ENCODE measurements at places on chromosomes 11 and 22.

DNA sequence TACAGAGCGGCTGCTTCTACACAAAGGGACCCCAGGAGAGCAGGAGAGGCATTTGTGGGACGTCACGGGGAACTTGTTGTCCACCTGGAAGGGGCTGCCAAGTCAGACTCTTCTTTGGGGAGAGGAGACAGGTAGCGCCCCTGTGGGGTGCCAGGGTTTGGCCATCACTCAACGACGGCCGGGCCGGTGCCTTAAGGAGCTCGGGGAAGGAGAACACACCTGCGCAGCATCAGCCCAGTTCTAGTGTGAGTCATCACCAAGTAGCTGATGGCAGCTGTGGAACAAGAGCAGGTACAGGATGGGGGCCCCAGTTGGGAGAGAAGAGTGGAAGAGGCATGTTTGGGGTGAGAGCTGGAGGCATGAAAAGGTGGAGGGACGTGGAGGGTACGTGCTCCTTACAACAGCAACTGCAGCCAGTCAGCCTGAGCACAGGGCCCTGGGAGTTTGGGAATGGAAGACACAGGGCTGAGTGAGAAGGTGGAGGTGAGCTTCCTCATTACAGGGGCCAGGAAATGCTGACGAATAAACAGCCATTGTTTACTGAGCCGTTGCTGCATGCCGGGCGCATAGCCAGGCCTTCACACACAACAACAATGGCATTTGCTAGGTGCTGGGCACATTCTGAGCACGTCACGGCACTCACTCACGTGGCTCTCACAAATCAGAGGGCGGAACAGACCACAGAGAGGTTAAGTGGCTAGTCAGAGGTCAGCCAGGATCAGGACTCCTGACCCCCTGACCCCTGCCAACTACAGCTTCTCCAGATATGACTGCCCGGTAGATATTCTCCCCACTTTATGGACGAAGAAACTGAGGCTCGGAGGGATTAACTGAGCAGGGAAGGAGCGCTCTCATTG, 29.1 kb upstream of the TP53I11 start:
- DNase-seq: no peak

GRCh38 chr11:66663741-66664296, 13.9 kb downstream of the RBM4B start:
- no peak for DNase-seq

DNA sequence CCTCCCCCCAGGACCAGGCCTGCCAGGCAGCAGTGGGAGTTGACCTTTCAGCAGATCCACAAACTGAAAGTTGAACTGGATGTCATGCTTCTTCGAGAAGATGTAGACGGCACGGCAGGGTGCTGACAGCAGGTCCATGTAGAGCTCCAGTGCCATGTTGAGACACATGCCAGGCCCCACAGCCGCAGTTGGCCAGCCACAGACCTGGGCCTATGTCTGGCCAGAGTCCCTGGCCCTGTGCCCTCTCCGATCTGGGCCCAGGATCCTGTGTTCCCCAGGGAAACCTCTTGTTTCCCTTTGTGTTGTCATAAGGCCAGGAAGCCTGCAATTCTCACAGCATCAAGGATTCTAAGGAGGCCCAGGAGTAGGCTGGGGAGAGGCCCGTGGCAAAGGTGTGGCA, at the start of gene GSTT4:
Gene GSTT4 (minus strand): TSS at position 253 of the 400 bp plus-strand sequence. CDS start 97 bp downstream, at position 156.
- no peak for DNase-seq

DNA sequence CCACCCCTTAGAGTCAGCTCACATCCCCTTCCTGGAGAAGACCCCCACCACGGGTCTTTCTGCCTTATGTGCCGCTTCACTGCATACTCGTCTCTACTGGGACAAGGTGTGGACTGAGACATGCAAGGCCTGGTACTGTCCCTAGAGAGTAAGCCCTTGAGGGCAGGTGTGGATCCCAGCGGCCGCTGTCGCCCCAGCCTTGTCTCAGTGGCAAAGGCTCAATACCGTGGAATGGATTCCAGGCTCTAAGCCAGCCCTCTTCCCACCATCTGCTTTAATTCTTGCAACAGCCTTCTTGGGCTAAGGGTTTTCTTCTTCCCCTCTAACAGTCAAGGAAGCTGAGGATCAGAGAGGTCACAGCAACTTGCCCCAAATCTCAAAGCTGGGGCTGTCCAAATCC, 220.3 kb downstream of the CEP164 start:
- no peak for DNase-seq

- no peak for DNase-seq
Measured at GRCh38 chr11:2566223-2567025, 121.6 kb downstream of the KCNQ1 start.

DNA sequence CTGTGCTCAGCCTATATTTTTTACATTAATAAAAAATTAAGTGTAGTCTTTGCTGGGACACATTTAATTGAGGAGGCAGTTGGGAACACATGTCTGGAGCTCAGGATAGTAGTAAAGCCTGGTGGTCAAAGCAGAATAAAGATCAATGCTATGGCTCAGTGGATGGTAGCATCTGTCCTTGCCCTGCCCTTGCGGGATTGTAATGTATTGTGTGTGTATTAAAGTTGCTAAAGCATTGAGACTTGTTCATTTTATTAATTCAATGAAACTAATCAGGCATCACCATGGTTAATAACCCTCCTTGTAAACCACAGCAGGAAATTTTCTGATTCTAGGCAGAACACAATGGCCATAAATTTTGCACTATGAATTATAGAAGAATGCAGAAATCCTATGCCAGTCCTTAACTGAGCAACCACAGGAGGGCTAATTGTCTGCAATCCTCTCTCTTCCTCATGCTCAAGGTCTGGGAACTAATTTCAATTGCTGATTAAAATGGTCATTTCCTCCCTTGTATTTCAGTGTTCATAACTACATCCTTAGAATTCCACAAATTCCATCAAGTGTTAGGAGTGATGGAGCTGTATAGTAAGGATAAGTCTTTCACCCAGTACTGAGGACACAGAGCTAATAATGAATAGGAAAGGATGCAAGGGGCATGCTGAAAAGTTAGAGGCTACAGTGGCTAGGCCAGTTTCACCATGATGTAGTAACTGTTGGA, 403.2 kb upstream of the DDI1 start:
- DNase-seq: no peak

DNA sequence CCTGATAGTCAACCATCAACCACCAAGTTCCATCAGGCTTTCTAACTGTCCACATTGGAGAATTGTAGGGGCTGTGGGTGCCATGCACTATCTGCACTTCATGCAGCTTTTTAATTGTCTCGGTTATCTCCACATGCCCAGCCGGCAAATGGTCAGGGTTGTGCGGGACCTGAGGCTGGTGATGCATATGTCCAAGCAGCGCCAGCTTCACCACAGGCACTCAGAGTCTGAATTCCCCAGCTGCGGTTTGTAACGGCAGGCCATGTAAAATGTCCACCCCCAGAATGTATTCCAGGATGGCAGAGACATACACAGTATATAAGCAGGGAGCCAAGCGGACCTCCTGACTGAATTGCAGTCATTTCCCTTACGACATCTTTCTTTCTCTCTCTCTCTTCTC, 435.6 kb downstream of the DYNC2H1 start:
- DNase-seq: no peak

GRCh38 chr11:73402834-73403185, 26.6 kb downstream of the RELT start:
- DNase-seq: no peak

DNA sequence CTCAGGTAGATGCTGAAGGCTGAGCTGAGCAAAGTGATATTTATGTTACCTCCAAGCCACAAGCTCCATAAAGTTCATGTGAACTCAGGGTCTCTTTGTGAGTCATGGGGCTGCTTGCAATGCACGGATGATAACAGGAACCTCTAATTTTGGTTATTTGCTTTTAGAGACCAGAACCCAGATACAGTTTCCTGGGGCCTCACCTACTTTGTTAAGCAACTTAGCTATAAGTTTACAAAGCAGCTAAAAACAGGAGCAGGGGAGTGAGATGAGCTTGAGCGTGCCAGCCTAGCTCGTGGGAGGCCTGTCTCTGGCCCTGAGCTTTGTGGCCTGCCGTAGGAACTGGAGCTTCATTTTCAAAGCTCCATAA, 29.2 kb downstream of the SREBF2 start:
- DNase-seq: no peak

DNA sequence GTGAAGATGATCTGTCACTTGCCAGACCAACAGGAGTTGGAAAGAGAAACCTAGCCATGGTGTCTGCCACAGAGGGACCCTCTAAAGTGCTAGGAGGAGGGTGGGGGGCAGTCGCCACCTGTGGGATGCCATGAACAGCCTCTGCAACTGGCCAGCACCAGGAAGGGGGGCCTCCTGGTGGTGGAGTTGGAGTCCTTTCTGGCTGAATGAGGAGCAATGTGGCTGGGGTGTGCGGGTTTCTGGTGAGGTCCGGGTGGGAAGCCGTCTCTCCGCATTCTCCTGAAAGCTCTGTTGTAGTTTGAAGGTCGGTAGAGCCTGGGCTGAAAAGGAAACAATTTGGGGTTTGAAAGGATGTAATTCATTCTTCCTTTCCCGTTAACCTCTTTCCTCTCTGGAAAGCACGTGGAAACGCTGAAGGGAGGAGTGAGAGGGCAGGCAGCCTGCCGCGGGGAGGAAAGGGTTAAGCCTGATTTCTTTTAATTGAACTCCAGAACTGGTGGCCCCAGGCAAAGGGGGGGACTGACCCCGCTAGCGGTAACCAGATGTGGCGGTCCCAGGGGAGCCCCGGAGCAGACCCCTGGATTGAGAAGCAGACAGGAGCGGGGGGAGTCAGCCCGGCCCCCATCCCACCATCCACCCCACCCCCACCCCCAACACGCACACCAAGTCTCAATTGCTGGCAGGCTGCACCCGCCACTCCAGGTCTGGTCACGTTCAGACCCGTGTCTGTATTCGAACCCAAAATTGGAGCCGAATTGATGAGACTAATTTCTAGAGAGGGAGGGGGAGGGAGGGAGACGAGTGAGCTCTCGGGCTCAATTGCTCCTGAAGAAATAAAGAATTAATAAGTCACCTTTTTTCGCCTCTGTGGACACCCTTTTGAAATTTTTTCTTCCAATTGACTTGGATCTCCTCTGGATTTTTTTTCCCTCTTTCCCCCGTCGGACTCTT, 1.8 kb upstream of the FLI1 start:
- no peak for DNase-seq

DNA sequence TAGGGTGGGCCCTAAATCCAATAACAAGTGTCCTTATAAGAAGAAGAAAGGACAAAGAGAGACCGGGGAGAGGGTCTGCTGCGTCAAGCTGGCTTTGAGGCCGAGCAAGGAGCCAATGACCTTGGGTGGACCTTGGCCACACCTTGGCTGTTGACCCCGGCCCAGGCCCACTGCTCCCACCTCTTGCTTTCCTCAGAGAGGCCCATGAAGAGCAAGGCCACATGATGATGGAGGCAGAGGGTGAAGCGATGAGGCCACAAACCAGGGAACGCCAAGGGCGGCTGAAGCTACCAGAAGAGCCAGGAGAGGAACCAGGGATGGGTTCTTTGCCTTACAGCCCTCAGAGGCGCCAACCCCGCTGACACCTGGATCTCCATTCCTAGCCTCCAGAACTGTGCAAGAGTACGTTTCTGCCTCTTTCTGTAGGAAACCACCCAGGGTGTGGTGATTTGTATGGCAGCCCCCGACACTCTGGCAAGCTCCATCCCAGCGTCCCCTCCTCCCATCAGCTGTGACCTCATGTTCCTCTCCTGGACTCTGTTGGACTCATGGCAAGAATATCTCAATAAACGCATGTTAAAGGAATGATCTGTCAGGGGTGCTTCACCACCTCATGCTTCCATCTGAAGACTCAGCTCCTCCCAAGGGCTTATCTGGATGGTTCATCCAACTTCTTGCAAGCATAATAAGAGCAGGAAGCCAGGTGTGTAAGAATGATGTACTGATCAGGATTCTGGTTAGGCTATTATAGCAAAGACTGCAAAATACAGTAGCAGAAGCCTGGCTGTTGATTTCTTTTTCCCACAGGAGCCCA, 41.6 kb upstream of the LINC01488 start:
- DNase-seq: no peak

DNA sequence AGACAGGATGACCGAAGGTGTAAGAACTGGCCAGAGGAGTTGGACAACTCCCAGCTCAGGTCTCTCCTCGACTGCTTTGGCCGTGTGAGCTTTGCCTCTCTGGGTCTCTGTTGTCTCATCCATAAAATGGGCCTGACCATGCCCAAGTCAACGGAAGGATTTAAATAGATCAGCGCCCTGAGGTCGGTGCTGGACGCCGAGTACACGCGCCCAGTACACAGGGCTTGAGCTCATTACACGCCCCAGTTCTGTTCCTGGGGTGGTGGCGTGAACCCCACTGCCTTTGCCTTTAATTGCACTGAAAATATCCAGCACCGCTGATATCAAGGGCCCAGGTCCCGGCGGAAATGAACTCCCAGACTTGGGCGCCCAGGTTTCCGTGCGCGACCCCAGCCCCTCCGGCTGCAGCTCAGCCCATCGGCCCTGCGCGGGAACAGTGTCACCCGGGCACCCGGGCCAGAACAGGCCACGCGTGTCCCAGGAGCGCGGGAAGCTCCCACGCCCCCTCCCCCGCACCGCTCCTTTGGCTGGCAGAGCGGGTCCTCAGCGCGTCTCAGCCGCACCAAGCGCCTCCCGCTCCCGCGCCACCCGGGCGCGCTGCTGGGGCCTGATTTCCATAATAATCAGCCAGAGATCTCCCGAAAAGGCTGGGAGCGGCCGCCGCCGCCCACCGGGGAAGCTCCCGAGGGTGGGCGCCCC, 42.2 kb downstream of the CYTH4 start:
- no peak for DNase-seq

- no peak for DNase-seq
Measured at GRCh38 chr22:19876314-19876940, 21.8 kb upstream of the GNB1L start.

DNA sequence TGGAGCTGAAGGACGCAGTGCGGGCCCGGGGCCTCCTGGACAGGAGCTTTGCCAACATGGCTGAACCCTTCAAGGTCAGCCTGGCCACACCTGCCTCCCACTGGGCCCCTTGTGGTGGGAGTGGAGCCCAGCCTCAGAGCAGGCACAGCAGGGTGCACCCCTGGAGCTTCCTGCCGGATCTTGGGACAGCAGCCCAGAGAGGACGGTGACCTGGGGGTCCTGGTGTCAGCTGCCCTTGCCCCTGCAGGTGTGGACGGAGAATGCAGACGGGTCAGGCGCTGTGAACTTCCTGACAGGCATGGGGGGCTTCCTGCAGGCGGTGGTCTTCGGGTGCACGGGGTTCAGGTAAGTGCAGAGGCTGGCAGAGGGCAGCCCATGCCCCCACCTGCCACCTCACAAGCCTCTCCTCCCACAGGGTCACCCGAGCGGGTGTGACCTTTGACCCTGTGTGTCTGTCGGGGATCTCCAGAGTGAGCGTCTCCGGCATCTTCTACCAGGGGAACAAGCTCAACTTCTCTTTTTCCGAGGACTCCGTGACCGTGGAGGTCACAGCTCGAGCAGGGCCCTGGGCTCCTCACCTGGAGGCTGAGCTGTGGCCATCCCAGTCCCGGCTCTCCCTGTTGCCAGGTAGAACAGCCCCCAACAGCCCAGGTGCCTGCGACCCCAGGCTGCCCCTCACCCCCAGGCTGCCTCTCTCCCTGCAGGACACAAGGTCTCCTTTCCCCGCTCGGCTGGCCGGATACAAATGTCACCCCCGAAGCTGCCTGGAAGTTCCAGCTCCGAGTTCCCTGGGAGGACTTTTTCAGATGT, 5.1 kb downstream of the PGGHG start:
- DNase-seq: no peak
